ENCODE measurements at places on chromosomes 3 and 15. TPM values are rescaled to one million over a fixed set of nuclear protein-coding genes. Genes with fewer than 3 reads are reported as not detected.

Gene FBXL22
- 4.7 TPM for total RNA-seq

Gene MRAS
- 106 TPM for total RNA-seq

Gene ELP6
- total RNA-seq, result 28.6 TPM

Gene PAQR9
- total RNA-seq, result 0.09 TPM

Gene FOXB1
- not detected for total RNA-seq
